ENCODE measurements at places on chromosomes 7 and 10.

DNA sequence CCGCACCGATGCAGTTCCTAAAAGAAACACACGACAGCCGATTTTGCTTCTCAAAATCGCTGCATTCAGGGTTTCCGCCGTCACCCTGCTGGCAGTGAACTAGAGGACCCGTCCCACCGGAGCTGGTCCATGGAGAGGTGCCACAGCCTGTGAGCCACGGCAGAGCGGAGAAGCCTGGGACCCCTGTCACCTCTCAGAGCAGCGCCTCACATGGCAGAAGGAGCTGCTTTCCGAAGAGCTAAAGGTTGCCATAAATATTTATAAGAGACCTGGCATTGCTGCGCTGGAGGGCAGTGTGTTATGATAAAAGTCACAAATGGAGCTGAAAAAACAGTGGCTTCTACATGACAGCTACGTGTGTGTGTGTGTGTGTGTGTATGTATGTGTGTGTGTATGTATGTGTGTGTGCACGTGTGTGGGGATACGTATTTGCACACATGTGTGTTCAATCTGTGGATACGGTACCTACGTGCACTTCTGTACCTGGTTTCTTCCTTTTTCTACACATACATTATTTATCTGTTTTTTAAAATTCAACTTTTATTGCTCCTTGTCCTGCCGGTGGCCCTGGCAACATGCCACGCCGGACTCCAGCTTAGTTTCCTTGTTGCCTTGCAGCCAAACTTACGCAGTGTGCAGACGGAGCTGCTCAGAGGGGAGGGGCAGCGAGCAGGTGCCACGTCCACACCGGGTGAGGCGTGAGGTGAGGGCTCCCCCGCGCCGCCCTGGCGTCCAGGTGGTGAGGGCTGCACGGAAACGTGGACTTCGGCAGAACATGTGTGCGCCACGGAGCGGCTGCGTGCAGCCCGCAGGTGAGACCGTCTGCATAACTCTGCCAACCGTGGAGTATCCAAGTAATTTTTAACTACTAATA lies 115.2 kb upstream of the PITRM1 start:
- no peak for DNase-seq

- DNase-seq: no peak
Observed at GRCh38 chr10:35758076-35758475, 116.0 kb upstream of the FZD8 start.

DNA sequence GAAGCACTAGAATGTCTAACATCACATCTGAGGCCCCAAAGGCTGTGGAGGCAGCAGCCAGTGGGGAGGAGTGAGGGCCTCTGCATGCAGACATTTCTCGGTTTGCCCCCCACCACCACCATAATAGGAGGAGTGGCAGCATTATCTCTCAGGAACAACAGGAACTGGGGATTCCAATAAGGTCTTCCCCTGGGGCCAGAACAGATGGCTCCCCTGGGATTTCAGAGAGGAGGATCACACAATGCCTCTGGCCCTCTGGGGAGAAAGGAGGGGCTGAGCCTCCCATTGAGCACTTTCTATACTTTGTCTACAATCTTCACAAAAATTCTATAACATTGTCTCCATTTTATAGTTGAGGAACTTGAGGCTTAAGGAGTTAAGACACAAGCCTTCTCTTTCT lies 61.1 kb downstream of the GRID1 start:
- no peak for DNase-seq

GRCh38 chr7:41630741-41631140 lies 72.1 kb downstream of the INHBA start:
- DNase-seq: no peak

- no peak for DNase-seq
Observed at GRCh38 chr10:8919280-8919679, 864.8 kb downstream of the GATA3 start.

GRCh38 chr10:8766899-8767298 lies 712.4 kb downstream of the GATA3 start:
- DNase-seq: no peak

DNA sequence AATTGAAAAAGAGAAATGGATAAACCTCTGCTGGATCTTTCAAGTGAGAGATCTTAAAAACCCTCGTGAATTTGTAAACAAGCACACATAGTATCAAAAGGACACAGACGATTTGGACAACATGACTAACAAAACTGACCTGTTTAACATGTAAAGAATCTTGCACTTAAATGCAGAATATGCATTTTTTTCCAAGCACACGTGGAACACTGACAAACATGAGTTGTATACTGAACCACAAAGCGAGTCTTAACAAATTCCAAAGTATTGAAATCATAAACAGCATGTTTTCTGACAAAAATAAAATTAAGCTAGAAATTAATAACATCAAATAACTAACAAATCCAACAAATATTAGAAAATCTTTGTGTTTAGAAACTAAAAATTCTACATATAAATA lies 65.0 kb upstream of the ZNF746 start:
- DNase-seq: no peak

DNA sequence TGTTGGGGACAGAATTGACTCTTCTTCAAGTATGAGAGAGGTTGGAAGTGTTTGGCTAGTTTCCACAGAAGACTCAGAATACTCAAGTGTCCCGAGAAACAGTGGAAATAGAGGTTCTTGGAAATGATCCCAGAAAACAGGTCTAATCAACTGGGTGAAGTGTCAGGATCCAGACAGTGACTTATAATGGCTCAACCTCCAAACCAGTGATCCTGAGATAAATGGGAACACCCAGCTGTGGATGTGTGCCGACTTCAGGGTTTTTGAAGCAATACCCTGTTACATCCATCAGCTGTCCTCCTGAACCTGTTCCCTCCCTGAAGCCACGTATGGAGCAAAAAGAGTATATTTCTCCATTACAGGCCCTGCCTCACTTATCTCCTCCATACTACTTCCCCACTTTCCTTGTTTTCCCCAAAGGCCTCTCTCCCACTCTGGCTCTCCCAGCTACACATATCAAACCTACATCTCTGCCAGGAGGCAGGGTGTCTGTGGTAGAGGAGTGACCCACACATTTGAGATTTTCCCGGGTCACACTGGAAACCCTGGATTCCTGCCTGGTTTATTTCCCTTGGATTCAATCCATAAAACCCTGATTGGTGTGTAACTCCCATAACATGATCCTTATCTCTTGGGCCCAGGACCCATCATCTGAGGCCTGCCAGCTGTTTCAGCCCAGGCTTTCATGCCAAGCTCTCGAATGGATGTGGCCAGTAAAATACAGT lies 17.6 kb upstream of the ELOVL3 start:
- DNase-seq: no peak

GRCh38 chr7:5287802-5288201 lies 5.1 kb downstream of the SLC29A4 start:
- DNase-seq: no peak

GRCh38 chr10:129993621-129994020 lies 29.5 kb upstream of the EBF3 start:
- peak; percentile 16 for DNase-seq

- DNase-seq: no peak
Observed at GRCh38 chr10:87642988-87643387, 16.7 kb upstream of the PAPSS2 start.

DNA sequence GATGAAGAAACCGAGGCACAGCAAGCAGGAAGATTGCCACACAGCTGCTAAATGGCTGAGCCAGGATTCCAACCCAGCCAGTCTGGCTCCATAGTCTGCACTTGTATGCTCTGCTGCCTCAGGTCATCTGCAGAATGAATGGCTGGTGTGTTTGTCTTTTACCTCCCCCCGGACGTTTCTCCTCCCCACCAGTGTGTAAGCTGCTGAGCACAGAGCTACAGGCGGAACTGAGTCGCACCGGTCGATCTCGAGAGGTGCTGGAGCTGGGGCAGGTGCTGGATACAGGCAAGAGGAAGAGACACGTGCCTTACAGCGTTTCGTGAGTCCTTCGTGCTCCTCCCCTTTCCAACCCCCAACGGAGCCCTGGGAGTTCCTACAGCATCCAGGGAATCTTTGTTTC lies 2.6 kb downstream of the CNPY4 start:
- no peak for DNase-seq

DNA sequence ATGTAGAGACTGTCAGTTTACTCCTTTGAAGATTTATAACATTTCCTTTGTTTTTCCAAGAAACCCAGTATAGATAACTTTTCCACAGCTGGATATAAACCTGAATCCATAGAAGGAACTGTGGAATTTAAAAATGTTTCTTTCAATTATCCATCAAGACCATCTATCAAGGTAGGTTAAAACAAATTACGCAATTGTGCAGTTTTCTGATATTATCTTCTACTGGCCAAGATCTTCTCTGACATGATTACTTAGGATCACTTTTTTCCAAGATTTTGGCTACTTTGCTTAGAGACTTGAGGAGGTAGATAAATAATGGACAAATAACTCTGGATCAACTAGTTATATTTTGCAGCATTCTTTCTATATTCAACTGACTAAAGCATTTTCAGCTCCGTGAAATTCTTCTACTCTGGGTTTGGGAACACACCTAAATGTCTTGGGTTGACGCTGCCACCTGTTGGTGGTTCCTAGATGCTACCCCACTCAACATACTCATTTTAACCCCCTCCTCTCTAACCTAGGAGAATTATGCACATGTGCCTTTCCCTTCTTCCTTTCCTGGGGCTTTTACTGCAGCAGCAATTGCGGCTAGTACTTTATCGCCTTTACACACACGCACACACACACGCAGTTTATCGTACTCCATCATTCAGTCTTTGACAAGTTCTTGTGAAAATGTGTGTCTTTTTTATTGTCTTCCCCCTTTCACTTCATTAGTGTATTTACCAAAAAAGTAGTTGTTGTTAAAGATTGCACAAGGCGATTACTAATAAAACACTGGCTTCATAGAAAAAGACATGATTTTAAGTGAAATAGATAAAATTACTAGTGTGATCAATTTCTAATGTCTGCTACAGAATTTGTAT lies 32.7 kb downstream of the ABCB5 start:
- DNase-seq: peak; percentile 84

DNA sequence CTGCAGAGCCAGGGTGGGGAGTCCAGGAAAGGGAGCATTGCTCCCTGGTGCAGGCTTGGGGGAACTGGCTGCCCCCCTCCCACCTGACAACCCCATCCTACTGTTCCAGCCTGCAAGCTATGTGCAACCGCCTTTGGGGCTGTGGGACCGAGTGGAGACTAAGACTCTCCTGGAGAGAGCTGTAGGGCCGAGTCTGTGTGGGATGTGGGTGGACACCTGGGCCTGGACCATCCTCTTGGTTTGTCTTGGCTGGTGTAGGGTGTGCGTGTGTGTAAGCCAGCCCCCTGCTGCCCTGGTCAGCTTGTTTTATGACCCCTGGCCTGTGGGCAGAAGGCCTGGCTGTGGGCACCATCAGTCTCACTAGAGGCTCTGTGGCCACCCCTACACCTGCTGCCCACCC lies 1.6 kb upstream of the RAMP3 start:
- DNase-seq: no peak

DNA sequence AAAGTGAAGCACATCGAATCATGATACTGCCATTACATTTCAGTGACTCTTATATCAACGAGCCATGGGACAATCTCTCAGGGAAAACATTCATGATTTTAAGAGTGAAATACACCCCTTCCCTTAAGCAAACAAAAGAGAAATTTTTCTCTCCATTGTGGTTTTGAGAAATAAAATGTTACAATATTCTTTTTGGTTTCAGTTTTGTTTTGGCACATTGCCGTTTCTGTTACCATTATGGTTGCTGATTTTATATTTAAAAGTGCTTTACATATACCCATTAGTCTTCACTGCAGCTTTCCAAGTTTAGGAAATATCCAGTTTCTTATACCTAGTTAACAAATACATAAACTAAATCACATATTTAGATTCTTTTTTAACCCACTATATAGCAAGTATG lies 126.8 kb upstream of the SEM1 start:
- no peak for DNase-seq

DNA sequence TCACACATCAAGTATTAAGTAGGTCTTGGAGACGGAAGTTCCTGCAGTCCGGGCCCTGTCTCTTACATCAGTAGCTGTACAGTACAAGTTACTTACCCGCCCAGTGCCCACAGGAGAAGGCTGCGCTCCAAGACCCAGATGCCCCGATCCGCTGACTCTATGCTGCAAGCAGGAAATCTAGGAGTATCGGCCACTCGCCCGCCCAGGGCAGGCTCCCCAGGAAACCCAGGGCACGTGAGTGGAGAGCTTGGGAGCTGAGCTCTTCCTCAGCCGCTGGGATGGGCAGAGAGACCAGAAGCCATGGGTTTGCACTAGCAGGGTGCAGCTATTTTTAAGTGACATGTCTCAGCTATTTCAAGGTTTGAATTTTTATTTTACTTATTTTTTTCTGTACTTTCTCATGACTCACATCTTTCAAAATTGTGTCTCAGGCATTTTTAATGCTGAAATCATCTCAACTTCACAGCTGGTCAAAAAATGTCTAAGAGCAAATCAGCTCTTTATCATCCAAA lies 1.9 kb upstream of the GPER1 start:
- no peak for DNase-seq

DNA sequence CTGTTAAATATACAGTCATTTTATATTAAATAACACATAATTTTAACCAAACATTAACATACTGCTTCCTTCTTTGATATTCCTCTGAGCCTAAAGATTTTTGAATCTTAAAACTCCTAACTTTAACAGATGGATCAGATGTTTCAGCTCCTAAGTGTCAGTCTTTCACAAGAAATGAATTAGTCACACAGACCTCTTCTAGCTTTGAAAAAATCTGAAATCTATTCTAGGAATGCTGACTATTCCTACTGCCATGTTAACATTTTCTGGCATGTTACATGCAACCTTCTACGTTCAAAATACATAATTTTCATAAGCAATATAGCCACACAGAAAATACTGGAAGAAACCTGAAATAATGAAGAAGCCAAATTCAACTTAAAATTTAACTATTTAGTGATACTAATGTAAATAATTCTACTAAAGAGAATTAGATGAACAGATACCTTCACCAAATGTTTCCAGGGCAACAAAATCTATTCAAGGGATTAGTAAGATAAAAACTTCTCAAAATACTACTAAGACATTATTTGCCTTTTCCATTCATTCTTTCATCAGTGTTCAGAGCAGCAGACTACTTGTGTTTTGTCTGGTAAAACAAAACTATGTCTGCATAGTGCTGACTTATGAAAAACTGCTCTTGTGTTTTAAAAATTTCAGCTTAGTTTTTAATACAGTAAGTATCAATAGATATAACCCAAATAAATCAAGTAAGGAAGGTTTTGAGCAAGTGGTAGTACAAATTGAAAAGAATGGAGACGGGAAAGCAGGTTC lies 9.2 kb downstream of the JMJD1C start:
- DNase-seq: peak; percentile 69

GRCh38 chr7:54292171-54292925 lies 249.8 kb upstream of the VSTM2A start:
- DNase-seq: peak; percentile 84

DNA sequence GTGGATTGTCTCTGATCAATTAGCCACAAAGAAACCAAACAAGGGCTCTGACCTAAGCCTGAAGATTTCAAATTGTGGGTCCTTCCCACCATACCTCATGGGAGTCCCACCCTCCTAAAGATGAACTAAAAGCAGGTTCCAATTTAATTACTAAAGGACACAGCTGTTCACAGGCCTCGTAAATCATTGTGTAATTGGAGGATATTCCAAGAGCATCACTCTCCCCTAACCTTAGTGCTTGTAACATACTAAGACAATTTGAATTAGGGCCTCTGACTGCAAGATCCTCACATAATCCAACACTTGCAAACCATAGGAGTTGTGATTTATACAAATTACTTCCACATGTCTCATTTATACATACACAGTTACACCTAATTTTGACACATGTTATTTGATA lies 44.4 kb downstream of the FOXI2 start:
- DNase-seq: no peak

- DNase-seq: no peak
Observed at GRCh38 chr10:100148353-100149211, 37.2 kb downstream of the ERLIN1 start.
